ENCODE measurements at places on chromosomes 3 and 15.

DNA sequence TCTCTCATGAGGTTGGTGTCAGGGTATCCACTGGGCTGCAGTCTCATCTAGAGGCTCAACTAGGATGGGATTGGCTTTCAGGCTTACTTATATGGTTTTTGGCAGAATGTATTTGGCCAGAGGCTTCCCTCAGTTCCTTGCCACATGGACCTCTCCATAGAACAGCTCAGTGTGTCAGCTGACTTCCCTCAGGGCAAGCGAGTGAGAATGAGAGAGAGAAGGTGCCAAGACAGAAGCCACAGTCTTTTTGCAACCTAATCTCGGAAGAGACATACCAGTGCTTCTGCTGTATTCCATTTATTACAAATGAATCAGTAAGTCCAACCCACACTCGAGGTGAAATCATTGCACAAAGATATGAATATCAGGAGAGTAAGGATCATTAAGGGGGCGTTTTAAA lies 129.2 kb downstream of the CCNL1 start:
- DNase-seq: no peak

DNA sequence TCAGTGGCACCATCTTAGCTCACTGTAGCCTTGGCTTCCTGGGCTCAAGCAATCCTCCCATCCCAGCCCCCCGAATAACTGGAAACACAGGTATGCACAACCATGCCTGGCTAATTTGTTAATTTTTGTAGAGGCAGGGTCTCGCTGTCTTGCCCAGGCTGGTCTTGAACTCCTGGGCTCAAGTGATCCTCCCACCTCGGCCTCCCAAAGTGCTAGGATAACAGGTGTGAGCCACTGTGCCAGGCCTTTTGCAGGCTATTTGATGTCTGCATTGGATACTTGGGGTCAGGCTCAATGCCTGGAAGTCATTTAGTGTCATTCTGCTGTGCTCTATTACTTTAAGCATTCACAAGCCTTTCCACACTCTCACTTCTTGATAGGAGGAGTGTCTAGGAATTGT lies 17.6 kb downstream of the LIMD1 start:
- DNase-seq: no peak

- no peak for DNase-seq
Observed at GRCh38 chr3:58452176-58452575, 18.5 kb upstream of the PDHB start.

DNA sequence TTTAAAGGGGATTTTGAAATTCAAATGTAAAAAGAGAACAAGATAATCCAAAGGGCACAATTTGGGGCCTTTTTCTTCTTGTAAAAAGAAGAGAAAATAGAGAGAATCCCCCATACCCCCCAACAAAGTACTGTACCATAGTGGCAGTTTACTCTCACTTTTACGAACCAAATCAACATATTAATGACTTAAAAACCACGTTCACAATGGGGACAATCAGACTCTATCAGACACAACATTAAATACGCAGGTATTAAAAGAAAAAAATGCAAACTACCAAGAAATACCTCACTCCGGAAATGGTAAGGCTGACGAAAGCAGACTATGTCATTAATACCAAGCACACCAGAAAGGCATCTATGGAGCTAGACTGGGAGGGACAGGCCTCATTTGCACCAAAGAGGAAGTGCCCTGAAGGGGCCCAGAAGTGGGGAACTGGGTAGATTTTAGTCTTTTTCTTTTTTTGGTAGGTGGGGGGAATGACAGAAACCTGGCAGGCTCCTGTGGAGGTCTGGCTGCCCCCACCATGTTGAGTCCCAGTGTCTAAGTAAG lies 134.3 kb downstream of the TIGIT start:
- no peak for DNase-seq

- no peak for DNase-seq
Observed at GRCh38 chr3:46070595-46071093, 43.4 kb upstream of the XCR1 start.

DNA sequence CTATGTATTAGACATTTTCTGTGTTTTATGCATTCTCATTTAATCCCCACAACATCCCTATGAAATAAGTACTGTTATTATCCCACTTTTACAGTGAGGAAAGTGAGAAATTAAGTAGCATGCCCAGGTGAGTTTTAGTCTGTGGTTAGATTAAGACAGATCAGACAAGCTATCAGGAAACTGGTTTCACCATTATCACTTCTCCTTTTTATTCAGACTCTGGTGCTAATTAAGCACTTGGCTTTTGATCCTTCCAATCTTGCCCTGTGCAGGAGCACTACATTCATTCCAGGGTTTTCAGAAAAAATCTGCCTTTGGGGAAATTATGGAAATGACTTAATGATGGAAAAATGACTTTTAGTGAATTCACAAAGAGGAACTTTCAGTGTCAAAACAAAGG lies 115.2 kb downstream of the TMEM108 start:
- no peak for DNase-seq

DNA sequence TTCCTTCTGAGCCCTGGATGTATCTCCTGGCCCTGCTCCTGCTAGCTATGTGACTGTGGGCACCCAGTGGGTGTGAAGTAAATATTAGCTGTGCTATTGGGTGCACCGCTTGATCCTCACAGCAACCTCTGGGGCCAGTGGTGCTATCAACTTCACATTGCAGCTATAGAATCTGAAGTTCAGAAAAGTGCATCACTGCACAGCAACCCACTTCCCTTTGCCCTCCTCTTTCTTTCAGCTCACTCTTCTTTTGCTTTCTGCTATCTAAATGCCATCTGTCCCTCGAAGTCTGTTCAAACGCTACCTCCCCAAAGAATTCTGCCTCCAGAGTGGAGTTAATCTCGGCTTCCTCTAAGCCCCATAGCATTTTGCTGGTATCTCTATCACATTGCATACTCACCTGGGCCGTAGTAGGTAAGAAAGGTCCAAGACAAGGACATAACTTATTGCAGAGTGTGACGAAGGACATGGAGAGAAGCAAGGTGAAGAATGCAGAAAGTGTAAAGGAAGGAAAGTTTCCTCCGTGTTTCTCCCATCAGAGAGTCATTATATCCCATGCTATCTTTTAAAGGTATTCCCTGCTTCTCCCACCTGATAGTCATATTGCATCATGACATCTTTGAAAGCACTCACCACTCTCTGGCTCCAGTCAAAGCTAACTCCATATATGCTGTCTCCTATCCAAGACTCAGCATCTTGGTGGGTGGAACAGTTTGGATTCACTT lies 57.1 kb upstream of the BCL6 start:
- DNase-seq: no peak

GRCh38 chr15:57686657-57687056 lies 19.9 kb upstream of the POLR2M start:
- no peak for DNase-seq

- DNase-seq: no peak
Observed at GRCh38 chr3:188788621-188789081, 383.1 kb upstream of the TPRG1 start.
